CD4-positive, alpha-beta T cell treated with Interleukin-17A for 1 hour (primary cell): ENCODE measurements at places on chromosomes 3 and 15.
A peak's percentile ranks its signal among the peaks of the same experiment; 100 is the strongest.

GRCh38 chr15:75720787-75721479 lies 8.3 kb upstream of the CSPG4 start:
- DNase-seq, result peak; percentile 18

DNA sequence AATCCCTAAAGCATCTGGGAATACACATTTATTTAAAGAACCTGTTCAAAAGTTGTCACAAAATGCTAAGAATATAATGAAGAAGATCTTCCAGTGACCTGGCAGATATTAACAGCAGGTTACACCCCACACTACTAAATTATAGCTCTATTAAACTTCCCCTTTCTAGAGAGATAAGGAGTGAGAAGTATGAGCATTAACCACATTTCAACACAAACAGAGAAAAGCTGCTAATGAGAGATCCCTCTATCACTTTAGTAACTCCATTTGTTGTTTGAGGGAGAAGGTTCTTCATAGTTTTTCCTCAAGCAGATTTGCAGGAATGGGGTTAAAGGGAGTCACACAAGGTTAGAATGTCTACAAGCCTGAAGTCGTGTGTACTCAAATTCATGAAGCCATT lies 3.6 kb downstream of the COL8A1 start:
- DNase-seq, result no peak

DNA sequence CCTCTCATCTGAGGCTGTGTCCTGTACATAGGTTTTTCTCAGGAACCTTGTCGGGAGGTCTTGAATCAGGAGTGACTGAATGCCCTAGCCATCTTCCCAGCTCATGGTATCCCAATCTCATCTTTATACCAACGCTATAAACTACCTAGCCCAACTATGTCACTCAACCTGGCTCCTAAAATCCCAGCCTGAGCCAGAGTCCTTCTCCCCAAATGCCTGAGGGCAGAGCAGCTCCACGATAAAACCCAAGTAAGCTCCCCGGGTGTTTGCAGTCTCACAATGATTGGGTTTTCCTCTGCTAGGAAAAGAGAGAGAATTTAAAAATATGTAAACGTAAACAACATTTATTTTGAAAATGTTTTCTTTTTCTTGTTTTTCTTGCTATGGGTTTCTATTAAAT lies 14.4 kb downstream of the EIF1B start:
- DNase-seq, result no peak

GRCh38 chr3:104206925-104207324 lies 1159.8 kb upstream of the ALCAM start:
- no peak for DNase-seq

GRCh38 chr15:39687965-39688364 lies 94.7 kb downstream of the FSIP1 start:
- DNase-seq, result no peak

- no peak for DNase-seq
Observed at GRCh38 chr3:160685144-160685766, 8.3 kb downstream of the ARL14 start.

- DNase-seq, result no peak
Observed at GRCh38 chr3:17931131-17931530, 188.7 kb upstream of the TBC1D5 start.

DNA sequence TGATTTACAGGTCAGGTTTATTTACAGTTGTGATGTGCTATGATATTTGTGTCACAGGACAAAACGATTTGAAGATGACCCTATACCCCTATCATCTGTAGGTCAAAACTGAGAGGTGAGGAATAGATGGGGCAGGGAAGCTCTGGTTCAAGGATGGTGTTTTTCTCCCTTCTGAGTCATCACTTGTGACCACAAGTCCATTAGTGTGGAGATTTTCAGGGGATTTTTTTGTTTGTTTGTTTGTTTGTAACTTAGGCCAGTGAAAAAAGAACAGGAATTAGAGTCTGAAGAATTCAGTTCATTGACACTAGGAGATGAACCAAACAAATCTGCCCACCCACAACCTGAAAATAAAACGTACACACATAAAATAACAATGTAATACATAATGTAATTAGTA lies 62.7 kb upstream of the FAM98B start:
- no peak for DNase-seq

DNA sequence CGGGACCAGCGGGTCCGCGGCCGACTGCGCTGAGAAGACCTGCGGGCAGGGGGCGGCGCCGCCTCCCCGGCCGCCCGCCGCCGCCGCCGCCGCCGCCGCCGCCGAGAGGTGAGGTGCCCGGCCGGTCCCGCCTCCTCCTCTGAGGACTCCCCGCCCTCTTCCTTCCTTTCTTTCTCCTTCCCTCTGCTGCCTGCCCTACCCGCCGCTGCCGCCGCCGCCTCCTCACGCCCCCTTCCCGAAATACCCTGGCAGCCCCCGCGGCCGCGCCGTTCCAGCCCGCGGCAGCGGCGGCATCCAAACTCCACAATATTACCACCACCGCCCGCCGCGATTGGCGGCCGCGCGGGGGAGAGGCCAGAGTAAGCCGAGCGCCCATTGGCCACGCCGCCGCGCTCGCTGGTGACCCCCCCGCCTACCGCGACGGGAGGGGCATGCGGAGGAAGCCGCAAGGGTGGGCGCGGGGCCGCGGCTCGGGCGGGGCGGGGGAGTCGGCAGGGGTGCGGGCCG lies 61.8 kb upstream of the ANKRD28 start:
- peak; percentile 78 for DNase-seq

DNA sequence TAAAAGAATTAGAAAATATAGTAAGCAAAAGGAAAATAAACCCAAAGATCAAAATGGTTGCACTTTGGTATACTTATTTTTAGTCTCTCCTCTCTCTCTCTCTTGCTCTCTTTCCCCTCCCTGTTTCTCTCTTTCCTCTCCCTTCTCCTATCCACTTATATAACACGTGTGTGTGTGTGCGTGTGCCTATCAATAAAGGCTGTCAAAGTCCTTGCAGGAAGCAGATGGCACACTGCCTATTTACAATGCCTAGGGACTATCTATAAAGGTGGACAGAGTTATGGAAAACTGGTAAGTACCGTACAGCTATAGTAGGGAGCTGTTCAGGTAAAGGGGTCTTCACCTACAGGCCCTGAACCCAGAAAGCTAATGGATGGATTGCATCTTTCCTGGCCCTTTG lies 161.6 kb downstream of the SQOR start:
- DNase-seq, result no peak

GRCh38 chr15:73931441-73931840 lies 5.2 kb downstream of the LOXL1 start:
- no peak for DNase-seq

- no peak for DNase-seq
Observed at GRCh38 chr3:15478640-15478979, 42.9 kb downstream of the COLQ start.

DNA sequence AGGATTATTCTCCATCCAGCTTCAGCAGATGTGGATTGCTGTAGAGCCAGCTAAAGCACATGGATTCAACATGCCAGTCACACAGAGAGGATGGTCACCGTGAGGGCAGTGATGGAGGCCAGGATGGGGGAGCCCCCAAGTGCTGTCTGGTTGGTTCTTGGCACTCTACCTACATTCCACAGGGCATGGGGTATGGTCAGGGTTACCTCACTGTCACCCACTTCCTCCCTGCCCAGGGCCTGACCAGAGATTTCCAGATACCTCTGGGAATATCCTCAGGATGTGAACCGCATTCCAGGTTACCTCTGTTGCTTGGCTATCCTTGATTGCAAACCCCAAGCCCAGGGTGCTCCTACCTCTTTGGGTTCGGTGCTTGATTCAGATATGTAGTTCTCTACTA lies 147.3 kb upstream of the TRIM42 start:
- no peak for DNase-seq
